ENCODE measurements at places on chromosomes 2 and 18.

DNA sequence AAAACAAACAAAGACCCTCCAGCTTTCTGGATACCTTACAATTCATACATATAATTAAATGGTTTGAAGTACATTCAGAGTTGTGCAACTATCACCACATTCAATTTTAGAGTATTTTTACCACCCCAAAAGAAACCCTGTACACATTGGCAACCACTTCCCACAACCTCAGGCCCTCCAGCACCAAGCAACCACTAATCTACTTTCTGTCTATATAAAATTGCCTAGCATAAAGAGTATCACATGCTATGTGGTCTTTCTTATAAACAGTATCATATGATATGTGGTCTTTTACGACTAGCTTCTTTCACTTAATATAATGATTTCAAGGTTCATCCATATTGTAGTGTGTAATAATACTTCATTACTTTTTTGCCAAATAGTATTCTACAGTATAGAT is 7.3 kb downstream of the IER3IP1 start:
- no peak for DNase-seq

DNA sequence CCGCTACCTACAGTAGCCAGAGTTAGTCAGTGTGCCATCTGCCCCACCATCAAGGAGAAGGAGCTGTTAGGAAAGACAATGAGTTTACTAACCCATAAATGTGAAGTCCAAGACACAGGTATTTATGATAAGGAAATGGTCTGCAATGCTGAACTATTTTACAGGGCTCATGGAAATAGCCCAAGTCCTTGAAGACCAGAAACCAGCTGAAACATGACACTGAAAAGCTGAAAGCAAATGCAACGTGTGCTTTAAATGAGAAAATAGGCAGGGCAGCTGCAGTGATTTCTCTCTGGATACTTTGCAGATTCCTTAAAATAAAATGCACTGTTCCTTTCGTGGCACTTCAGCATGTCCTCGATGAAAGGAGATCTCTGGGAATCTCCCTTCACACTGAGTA is 256.4 kb upstream of the TCF4 start:
- DNase-seq = no peak

DNA sequence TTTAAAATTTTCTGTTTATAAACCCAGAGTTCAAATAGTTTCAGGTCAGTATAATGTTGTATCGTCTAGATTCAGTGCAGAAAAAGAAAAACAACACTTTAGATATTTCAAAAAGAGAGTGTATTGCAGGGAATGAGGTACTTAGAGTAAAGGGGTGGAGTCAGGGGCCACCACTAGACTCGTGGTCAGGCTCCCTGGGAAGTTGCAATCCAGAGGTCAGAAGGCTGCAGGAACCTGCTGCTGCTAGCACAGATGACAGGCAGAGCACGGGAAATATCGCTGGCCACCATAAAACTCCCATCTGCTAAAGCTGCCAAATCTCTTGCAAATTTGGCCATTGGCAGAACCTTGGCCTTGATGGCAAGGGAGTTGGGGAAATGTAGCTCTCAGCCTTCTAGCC is 64.6 kb downstream of the THNSL2 start:
- DNase-seq = no peak

GRCh38 chr2:170375192-170375591 is 197.2 kb downstream of the MYO3B start:
- DNase-seq = peak; percentile 28
